ENCODE measurements at places on chromosomes 12 and 14. TPM values are rescaled to one million over a fixed set of nuclear protein-coding genes. Genes with fewer than 3 reads are reported as not detected.

GRCh38 chr12:71662849-71663560 is 643 bp downstream of the ZFC3H1 start:
- DNase-seq = peak; percentile 44

The STAB2 gene
- polyA plus RNA-seq = 1.3 TPM

DNA sequence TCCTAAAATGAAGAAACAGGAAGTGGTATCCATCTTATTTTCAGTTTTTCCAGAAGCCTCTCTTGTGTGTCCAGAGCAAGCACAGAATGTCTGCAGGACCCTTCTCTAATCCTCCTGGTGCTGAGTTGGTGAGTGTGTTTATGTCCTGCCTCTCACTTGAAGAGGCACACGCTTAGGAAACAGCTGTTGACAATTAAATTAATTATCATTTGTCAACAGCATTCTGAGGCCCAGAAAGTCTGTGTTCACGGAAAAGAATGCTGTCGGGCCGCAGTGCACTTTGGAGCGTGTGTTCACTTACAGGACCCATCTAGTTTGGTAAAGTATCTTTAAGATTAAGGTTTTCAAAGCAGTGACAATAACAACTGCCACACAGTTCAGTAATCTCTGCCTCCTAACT is 70.5 kb downstream of the LMNTD1 start:
- DNase-seq = no peak

DNA sequence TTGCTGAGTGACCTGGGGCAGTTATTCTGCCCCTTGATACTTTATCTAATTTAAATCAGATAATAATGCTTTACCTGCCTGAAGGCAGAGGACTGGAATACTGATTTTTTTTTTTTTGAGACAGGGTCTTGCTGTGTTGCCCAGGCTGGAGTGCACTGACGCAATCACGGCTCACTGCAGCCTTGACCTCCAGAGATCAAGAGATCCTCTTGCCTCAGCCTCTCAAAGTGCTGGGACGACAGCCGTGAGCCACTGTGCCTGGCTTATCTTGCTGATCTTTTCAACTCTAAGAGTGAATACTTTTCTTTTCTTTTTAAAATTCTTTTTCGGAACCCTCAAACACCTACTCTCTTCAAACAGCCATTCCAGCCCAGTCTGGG is 699 bp upstream of the B4GALNT3 start:
- DNase-seq = no peak

The CLEC7A gene
- 1.4 TPM for polyA plus RNA-seq

DNA sequence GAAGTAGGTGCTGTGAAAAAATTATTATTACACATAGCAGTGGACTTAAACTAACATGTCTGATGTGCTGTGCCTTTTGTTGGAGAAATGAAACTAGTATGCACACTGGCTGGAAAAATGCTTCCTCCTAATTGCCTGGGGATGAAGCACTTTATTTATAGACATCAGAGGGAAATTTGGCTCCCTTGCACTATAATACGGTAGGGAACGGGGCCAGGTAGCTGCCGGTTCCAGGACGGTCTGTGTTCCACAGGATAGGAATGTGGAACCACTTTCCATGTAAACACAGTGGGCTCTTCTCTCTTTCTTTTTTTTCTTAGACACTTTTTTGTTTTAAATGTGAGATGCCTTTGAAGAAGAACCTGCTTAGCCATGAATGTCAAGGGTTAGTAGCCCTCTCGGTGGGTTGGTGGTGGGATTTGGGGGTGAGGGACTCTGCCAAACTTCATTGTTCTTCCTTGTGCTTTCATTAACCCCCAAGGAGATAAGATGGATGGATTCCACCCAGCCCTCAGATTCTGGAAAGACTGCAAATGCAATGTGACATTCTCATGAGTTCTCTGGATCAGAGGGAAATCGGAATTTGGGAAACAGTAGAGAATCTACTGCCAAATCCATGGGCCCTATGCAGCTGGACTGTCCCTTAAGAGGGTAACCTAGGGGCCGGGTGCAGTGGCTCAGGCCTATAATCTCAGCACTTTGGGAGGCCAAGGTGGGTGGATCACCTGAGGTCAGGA is 58.0 kb upstream of the GSC start:
- no peak for DNase-seq

DNA sequence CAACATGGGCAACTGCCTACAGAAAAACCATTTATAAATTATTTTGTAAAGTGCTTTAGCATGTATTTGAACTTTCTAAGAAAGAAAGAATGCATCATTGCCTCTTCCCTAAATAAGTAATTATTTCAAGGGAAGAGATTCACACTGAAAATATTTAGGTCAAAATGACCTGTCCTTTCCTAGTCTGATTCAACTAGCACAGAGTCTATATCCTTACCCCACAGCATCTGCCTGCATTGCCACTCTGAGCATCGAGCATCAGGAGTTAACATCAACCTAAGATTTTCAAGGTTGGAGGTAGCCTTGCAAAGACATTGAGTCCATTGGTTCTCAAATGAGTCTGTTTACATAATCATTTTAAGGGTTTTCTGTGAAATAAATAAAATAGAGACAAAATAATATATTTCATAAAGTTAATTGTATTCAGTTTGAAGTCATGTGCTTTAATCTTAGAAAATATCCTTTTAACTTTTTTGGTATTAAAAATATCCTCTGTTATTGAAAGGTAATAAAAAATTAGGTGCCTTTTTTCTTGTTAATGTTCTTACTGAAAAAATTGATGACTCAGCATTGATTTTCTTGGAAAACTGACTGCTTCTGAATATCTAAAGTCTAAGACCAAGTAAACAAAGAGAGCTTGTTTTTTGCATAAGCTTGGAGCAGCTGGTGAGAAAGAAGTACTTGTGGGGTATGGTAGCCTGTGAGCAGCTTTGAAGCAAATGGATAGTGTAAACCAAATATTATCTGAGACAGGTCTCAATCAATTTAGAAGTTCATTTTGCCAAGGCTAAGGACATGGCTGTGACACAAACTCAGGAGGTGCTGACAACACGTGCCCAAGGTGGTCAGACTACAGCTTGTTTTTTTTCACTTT is 269.0 kb upstream of the CLEC14A start:
- no peak for DNase-seq

The ADGRD1 gene
- 13.3 TPM for polyA plus RNA-seq

- no peak for DNase-seq
Measured at GRCh38 chr12:94616203-94616729, 34.1 kb downstream of the TMCC3 start.

The RNASE2 gene
- 0.41 TPM for polyA plus RNA-seq

DNA sequence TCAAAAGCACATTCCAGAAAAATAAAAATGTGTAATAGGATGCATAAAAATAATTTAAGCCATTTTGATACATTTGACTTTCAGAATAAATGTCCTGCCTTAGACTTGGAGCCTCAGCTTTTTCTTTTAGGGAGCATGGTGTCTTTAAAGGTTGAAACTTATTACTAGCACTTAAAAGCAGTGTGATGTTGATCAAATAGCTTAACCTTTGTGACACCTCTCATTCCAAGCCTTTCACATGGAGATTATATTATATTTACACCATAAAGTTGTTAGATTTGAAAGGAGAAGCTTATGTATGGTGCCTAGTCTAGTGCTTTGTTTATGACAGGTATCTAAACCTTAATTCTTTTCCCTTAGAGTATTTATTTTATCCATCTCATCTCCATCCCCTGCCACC is 61.9 kb downstream of the KTN1 start:
- no peak for DNase-seq

DNA sequence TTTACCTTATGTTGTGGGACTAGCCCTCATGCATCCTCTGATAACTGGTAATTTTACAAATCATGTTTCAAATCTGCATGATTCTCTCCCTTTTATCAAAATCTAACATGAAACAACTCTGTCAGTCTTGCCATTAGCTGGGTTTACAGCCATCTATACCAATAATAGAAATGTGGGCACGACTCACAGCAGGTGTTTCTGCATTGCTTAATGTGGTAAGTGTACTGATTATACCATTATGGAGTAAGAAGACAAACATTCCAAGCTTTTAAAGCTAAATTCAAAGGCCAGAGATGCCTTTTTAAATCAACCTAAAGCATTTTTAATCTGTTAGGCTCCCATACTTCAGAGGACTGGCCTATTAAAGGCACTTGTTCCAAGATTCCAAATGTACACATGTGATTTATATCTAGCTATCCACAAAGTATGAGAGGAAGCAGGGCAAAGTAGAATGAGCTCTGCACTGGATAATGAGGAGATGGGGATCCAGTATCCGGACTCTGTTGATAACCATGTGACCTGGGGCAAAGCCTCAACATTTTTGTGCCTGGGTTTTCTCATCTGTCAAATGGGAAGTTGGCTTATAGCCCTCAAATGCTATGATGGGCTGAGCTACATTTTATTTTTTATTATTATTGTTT is 52.3 kb upstream of the FUT8 start:
- no peak for DNase-seq

The KRT81 gene
- polyA plus RNA-seq = not detected

The OTOGL gene
- 0.40 TPM for polyA plus RNA-seq

The KRT77 gene
- polyA plus RNA-seq = not detected

DNA sequence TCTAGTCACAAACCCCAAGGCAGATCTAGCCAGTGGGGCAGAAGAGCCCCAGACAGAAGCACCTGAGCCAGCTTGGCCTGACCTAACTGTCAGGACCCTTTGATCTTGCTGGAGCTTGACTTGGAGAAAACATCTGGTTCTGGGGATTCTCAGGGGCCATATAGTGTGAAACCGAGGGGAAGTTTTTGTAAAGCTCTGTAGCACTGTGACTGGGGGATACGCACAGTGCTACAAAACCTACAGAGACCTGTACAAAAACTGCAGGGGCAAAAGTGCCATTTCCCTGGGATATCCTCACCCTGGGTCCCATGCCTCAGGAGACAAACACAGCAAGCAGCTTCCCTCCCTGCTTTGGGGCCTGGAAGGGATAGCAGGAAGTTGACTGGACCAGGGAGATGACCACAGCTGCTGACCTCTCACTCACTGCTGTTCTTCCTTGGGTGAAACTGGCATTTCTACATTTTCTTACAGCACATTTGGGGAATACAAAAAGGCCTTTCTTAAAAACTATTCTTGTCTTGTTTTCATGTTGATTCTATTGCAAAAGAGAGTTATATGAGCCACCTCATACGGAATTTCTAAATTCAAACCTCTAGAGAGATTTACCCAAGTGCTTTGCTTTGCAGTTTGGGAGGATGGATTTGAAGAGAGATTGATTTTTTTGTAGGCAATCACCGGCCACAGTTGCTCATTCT is 140.0 kb downstream of the DAD1 start:
- DNase-seq = no peak

GRCh38 chr14:36520601-36521525 is 831 bp upstream of the NKX2-1 start:
- no peak for DNase-seq

The BORCS5 gene
- 7.4 TPM for polyA plus RNA-seq

GRCh38 chr14:99309220-99309766 is 37.3 kb upstream of the BCL11B start:
- no peak for DNase-seq

- no peak for DNase-seq
Measured at GRCh38 chr12:13692332-13692731, 289.1 kb downstream of the GRIN2B start.

The LRP1-AS gene
- polyA plus RNA-seq = not detected

GRCh38 chr12:115386946-115387345 is 703.0 kb upstream of the TBX3 start:
- DNase-seq = no peak

The VSX2 gene
- polyA plus RNA-seq = 0.05 TPM

- DNase-seq = no peak
Measured at GRCh38 chr14:101200008-101200649, 296.6 kb upstream of the RTL1 start.

DNA sequence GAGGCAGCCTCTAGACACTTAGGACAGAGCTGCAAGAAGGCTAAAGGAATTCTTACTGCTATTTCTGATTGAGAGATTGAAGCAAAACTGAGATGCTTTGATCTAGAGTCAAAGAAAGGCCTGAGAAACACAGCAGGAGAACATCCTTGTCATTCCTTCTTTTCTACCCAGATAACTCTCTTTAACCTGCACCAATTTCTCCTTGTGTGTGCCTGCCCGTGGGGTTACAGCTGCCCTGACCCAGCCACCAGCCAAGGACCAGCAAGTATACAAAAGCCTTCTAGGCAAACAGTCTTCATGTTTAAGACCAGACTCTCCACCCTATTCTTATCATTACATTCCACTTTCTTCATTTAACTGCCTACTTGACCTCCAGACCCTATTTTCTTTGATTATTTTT is 81.7 kb upstream of the PRB2 start:
- DNase-seq = no peak

DNA sequence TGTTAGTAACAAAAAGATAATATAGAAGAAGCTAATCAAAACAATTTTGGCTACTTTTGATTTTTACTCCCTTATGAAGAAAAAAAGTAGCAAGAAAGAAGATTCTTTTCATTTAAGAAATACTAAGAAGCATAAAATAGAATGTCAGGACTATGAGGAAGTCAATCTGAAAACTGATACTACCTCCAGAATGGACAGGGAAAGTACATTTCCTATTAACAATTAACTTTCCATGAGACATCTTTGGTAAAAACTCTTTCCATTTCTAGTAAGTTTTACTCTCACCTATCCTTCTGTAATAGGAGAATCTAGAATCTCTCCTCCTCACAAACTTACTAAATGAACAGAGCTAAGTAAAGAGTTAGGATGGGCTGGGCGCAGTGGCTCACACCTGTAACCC is 51.3 kb upstream of the NPFF start:
- no peak for DNase-seq

DNA sequence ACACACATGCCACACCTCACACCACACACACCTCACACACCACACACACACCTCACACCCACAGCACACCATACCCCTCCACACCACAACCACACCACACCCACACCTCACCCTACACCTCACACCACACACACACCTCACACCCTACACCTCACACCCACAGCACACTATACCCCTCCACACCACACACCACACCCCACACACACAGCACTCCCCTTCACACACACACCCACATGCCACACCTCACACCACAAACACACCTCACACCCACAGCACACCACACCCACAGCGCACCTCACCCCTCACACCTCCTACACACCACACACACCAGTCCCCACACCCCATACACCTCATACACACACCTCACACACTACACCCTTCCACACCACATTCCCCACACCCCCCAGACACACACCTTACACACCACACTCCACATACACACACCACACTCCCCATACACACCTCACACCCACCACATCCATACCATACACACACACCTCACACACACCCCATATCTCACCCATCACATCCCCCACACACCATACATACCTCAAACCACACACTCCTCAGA is 80.0 kb downstream of the ACTN1 start:
- DNase-seq = no peak

DNA sequence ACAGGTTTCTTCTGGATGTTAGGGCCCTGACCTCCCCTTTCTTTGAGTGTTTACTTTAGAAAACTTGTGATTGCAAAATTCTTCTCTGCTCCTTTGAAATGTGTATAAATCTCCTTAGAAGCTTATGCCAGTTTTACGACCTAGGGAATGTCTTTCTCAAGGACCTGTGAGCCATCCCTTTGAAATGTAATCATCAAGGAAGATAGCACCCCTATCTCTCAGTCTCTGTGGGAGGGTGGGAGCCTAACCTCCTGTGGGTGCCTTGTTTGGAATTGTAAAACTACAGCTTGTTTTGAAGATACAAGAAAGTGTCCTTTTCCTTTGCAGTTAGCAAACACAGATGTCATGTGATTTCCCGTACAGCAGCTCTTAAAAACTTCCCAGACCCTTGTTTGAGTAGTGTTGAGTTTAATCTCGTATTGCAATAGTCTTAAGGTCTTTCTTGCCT is 3.3 kb downstream of the OR10AD1 start:
- DNase-seq = no peak

GRCh38 chr12:16526693-16527092 is 79.3 kb downstream of the LMO3 start:
- DNase-seq = no peak

Data from left renal cortex interstitium (tissue), 4 donors.